ENCODE measurements at places on chromosomes 1 and 21. TPM values are rescaled to one million over a fixed set of nuclear protein-coding genes. Genes with fewer than 3 reads are reported as not detected.
A peak's percentile ranks its signal among the peaks of the same experiment; 100 is the strongest.

DHX9 gene
- total RNA-seq = 176 TPM

LCE1A gene
- total RNA-seq = not detected

CFAP74 gene
- total RNA-seq = not detected

DNA sequence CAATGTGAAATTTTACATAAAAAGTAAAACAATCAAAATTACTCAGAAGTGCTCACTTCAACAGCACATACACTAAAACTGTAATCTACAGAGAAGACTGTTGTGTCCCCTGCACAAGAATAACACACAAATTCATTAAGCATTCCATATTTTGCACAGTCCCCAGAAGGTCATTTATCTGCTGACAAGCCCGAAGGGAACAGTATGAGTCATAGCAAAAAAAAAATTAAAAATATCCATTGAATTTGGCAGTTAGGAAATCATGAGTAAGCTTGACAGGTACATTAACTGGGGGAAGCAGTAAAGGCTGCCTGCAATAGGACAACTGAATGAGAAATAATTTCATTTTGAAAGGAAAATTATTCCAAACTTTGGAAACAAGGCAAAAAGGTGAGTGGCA, 3.3 kb upstream of the CACYBP start:
- DNase-seq = no peak

DNA sequence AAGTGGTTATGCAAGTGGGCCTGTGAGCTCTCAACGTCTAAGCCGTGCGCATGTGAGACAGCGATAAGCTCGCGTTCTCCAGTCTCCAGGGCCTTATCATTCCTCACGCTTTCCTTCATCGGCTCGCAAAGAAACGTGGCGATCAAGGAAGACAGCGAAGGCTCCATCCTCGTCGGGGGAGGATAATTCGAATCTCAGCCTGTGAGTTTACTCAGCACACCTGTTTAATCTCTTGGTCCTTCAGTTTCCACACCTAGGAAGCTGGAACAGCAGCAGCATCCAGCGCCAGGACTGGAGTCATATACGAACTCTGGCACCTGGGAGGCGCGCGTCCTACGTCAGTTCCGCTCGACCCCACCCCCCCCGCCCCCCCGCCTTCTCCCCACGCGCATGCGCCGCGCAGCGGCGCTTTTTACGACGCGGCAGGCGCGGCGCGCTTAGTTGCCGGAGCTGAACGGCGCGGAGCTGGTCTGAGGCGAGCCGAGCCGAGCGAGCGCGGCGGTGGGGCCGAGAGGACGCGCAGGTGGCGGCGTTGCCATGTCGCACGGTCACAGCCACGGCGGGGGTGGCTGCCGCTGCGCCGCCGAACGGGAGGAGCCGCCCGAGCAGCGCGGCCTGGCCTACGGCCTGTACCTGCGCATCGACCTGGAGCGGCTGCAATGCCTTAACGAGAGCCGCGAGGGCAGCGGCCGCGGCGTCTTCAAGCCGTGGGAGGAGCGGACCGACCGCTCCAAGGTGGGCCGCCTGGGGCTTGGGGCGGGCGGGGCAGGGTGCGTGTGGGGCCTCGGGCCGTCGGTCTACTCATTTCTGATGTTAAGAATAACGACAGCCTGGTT, at the start of gene PITHD1:
TSS of gene PITHD1 (plus strand) at position 440 of the 836 bp plus-strand sequence. CDS start at position 538, 98 bp downstream.
- DNase-seq = peak; percentile 90

DNA sequence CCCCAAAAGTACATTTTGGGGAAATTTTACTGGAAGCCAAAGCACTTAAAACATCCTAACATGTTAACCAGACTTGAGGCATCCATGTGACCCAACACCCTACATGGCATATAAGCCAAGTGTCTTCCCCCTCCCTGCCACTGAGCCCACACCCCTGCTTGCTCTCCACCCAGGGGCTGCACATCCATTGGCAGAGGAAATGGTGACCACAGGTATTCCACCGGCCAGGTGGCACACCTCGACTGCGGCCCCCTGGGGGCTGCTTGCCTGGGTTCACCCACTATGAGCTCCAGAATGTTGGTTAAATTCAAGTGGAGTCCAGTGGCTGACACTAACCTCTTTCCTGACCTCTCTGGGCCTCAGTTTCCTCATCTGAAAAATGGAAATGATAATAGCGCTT, 64.4 kb upstream of the FAM20B start:
- DNase-seq = no peak

GRCh38 chr1:235168375-235168774, 7.3 kb upstream of the RBM34 start:
- no peak for DNase-seq

GRCh38 chr1:54927472-54928240, 40.7 kb upstream of the DHCR24 start:
- no peak for DNase-seq

- DNase-seq = no peak
These were observed 12.8 kb upstream of the MPZL1 start for GRCh38 chr1:167708940-167709389.

DNA sequence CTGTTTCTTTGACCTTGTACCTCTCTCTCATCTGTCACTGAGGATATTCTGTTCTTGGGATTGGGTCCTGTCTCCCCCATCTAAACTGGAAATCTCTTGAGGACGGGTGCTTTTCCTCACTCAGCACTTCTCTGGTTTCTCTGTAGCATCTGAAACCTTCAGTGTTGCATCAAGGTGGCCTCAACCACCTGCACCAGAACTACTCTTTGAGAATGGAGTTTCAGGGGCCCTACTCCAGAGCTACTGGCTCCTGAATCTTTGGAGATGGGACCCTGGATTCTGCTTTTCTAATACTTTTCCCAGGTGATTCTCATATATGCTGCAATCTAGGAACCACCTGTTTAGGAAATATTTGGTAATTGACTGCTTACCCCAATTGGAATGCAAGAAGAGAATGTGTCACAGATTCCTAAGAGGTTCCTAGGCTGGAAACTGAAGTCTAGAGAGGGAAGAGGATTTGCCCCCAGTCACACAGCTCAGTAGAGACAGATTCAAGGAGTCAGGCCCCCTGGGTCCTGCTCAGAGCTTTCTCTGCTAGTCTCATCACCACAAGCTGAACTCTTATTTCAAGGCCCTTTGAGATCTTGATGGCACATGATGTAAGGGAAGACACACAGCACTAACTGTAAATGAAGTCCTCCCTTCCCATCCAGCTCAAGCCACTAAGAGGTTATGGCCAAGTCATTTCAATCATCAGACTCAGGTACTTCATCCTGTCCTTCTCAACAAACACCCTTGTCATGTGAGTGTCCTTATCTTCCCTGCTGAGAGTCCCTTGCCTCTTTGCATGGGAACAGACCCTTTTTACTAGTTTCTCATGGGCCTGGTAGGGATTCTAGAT, 48.7 kb downstream of the EIF2D start:
- DNase-seq = no peak
